ENCODE measurements at places on chromosomes 7 and 10.

- no peak for DNase-seq
These were observed 67.0 kb upstream of the ITGB1 start for GRCh38 chr10:33025039-33025438.

DNA sequence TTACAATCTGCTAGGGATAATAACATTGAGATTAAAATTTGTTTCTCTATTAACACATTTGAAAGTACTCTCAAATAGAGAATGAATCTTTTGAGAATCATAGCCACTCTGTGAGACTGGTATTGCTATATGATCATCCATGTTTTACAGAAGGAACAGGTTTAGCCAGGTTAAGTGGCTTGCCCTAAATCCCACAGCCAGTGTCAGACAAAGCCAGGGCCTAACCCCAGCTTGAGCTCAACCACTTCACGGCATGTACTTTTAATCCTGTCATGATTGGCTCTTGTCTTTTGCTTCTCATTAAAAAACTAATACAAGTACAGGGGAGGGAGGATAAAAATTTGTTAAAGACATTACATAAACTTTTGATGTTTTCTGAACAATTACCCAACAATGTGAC lies 3.8 kb upstream of the ZNRF2 start:
- DNase-seq, result no peak

- no peak for DNase-seq
These were observed 5.0 kb downstream of the VIPR2 start for GRCh38 chr7:159139639-159140038.

DNA sequence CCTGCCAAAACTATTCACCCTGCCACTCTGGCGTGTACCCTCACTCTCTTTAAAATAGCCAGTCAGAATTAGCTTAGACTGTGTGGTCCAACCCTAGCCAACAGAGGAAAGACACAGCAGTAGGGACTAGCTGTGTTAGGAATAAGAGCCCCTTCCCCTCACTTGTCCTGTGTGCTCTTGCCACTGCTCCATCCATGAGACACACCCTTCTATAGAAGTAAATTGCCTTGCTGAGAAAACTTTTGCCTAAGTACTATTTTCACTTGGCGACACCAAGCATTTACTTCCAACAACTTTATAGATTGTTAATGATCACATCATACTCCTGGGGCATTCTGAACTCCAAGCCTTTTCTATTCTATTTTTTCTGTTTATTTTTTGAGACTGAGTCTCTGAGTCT lies 170.2 kb upstream of the TRIM24 start:
- DNase-seq, result no peak

GRCh38 chr7:46953008-46953407 lies 628.9 kb downstream of the TNS3 start:
- no peak for DNase-seq

DNA sequence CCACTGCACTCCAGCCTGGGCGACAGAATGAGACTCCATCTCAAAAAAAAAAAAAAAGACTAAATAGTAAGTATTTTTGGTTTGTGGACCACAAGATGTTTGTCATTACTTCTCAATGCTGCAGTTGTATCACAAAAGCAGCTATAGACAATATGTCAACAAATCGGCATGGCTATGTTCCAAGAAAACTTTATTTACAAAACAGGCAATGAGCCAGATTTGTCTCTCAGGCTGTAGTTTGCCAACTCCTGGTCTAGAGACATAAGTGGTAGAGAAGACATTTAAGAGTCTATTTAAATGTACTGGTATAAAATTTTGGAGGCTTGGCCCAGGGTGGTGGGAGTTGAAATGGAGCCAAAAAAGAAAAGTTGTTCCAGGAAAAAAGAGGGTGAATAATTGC lies 185.8 kb downstream of the SORCS1 start:
- no peak for DNase-seq
